ENCODE measurements at places on chromosomes 13 and 19.

- DNase-seq: no peak
These were observed 2.8 kb downstream of the IGFLR1 start for GRCh38 chr19:35739275-35740107.

DNA sequence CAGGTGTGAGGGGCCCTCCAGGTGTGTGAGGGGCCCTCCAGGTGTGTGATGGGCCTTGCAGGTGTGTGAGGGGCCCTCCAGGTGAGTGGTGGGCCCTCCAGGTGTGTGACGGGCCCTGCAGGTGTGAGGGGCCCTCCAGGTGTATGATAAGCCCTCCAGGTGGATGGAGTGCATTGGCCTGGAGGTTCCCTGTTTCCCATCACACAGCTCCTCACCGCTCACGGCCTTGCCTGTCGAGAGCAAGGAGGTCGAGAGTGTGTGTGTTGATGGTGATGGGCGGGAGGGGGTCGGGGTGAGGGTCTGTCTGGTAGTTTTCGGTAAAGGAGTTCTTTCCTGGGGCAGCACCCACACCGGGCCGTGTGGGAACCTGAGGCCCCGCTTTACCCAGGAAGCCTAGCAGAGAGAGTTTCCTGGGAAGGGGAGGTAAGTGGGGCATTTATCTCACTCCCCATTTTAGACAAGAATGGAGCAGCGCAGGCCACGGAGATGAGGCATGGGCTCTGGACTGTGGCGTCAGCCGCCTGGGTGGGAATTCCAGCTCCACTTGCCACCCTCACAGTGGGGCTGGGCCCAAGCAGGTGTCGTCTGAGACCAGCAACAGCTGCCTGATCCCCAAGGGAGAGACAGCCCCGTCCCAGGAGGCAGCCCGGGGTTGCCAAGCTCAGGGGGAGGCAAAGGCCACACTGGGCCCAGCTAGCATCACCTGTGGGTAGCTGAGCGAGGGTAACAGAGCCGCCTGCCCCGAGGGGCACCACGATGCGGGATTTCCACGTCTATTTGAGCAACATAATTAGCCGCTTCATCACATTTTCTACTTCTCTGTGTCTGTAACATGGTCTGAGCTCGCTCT is 10.9 kb upstream of the GAS6 start:
- no peak for DNase-seq

DNA sequence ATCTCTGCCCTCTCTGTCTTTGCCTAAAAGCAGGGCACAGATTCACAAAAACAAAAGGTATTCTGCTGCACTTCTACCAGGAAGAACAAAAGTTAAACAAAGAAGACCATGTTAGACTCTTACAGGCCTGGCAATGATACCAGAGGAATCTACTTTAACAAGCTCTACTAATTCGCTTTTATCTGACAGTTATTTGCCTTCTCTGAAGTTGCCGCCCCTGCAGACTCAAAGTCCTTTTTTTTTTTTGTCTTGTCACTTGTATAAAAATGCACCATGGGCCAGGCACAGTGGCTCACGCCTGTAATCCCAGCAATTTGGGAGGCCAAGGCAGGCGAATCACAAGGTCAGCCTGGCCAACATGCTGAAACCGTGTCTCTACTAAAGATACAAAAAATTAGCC is 176.5 kb upstream of the UBL3 start:
- DNase-seq: no peak

GRCh38 chr13:36530050-36530789 is 97.9 kb downstream of the CCNA1 start:
- no peak for DNase-seq

DNA sequence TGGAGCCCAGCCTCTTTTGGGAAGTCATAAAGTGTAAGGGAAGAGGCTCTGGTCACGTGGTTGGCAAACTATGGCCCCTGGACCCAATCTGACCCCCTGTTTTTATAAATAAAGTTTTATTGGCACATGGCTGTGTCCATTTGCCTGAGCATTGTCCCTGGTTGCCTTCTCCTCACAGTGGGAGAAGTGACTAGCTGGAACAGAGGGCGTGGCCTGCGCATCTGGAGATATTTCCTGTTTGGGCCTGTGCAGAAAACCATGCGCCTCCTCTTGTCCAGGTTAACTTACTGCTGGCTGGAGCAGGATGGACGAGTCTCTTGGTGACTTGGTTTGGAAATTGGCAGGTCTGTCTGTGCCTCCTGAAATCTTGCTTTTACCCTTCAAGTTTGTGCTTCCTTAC is 48.3 kb downstream of the KDM4B start:
- no peak for DNase-seq

DNA sequence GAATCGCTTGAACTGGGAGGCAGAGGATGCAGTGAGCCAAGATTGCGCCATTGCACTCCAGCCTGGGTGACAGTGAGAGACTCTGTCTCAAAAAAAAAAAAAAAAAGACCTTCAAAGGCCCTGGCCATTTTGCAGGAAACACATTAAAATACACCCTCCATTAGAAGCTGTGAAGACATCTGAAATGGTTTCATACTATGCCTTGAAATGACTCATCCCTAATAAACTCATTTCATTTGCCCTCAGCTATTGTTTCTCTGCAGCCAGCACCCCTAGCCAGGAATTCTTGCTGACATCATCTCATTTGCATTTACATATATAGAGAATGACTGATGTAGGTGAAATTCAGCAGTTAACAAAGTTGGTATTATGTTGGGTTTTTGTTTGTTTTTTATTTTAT is 8.7 kb downstream of the EML2 start:
- peak; percentile 94 for DNase-seq

DNA sequence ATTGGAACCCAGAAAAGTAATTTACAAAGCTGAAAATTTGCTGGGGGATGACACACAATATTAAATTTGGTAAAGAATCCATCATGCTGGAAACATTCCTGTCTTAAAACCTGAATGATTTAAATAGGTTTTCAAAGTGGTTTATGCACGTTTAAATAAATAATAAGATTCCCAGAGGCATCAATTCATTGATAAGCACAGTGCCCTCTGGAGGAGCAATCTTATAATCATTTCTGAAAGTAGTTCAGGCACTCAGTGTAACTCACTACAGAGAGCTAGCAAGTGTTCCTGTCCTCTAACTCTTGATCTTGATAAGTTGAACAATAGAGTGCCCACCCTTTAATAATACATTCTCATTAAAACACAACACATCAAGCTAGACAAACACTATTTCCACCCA is 43.5 kb upstream of the SHISA2 start:
- DNase-seq: no peak

DNA sequence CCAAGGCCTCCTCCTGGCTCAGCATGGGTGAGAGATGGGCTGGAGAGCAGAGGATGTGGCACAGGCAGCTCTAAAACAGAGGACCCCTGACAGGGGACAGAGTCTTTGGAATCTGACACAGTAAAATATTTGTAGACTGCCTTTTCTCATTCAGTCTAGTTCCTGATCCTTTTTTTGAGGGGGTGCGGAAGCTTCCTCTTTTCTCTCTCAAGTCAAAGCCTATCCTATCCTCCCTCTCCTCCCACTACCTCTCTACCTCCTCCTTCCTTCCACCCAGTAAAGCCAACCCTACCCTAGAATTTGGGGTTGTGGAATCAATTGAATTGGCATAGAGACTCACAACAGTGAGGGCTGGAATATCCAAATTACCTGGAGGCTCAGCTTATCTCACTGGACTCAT is 82.0 kb downstream of the TEX26 start:
- no peak for DNase-seq

DNA sequence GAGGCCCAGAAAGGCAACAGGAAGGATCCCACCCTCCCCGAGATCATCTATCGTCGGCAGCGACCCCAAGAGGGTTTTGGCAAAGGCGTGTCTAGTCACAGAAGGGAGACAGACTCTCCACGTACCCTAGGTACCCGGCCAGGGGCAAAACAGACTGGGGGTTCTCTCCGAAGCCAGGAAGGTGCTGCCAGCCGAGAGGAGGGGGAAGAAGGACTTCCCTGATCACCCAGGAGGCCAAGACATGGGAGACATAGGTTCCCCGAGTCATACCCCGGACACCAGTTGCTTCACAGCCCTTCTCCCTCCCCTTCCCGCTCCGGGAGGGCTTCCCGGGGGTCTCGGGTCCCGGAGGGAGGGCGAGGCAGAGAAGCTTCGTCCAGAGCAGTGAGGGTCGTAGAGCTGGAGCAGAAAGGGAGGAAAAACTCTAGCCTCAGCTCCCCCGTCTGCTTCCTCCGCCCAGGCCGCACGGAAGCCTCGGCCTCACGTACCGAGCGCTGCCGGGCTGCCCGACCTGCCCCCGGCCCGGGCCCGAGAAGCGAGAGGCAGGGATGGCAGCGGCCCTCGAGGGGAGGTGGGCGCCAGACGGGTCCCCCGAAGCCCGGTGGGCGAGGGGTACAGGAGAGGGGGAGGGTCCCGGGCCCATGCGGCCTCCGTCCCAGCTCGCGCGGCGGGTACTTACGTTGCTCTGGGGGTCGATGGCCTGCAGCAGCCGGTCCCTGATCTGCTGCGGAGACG is 644 bp downstream of the MED26 start:
- DNase-seq: no peak

DNA sequence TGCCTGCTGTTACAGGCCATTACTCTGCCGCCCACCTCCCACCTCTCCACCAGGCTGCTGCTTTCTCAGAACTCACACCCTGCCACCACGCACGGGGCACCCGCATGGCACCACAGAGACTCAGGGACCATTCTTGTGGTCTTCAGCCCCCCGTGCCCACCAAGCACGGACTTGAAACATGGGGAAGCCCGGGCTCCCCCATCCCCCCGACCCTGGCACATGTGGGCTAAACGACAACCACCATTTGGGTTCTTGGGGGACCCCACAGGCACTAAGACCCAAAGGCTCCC is 23.1 kb upstream of the TINCR start:
- no peak for DNase-seq

DNA sequence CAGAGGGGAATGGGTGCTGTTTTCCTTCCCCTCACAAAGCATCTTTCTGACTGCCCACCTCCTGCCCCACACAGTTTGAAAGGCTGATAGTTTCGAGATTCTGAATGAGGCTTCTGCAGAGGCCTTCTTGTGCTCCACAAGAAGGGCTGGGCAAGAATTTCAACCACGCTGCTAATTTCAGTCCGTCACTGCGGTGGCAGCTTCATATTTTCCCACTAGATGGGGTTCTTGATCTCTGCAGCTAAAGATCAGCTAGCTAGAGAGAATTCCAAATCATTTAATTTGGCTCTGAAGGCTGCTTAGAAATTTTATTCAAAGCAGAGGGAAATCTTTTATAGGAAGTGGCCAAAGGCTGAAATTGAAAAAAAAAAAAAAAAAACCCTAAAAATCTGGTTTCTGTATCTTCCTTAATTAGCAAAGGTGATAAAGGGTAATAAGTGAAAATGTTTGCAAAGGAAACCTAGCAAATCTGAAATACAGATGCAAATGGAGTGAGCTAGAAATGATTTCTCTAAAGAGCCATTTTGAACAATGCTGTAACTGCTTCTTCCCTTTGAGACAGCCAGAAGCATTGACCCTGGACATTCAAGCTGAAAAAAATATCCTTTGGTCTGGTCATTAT is 38.0 kb upstream of the C13orf42 start:
- peak; percentile 17 for DNase-seq
